ENCODE measurements at places on chromosomes 7 and 10.

DNA sequence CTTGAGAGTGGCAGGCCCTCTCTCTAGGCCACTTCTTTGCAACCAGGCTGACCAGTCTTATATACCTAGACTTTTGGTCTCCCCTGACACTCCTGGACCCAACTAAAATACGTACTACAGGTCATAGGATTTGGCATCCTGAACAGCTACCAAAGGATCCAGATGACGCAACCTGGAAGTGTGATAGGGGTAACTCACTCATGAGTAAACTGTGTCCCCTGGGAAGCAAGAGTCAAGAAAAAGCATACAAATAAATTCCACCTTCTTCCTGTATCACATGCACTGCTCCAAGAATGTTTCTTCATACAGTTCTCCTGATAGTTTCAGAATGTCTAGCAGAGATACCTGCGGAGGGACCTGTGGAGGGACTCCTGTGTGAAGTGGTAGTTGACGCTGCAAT is 172.3 kb downstream of the MDFIC start:
- DNase-seq = no peak

DNA sequence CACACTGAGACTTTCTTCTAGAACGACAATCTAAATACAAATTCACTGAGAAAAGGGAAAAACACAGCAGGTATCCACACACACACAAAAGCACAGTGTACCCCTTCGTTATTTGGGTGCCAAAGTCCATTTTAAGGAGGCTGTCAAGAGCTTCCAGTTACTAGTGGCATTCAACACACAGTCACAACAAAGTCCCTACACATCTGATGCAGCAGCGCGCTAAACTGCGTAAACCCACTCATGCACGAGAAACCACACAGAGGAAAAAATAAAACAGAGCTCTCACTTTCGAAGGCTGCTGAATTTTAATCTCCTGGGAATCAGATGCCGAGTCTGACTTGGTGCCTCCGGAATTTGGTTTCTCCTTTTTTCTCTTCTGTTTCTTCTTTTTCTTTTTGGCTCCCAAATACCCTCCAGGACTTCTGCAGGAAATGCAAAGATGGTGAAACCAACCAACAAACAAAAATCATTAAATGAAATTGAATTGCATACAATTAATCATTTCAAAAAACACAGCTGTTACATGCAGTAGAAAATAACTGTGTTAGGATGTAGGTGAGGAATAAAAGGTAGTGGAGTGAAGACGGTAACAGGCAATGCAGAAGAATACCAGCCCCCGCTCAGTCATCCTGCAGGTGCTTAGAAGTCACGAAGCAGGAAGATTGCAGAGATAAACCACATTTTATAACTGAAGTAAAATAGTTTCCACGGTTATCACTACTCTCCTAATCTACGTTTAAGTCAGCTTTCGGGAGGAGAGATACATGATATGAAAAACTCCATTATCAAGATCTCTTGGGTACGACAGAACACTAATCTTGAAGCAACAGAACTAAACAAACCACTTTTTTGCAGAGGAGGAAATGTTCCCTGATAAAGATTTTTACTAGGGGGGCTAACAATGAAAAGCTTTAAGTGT is 27.1 kb downstream of the NMT2 start:
- peak; percentile 2 for DNase-seq

DNA sequence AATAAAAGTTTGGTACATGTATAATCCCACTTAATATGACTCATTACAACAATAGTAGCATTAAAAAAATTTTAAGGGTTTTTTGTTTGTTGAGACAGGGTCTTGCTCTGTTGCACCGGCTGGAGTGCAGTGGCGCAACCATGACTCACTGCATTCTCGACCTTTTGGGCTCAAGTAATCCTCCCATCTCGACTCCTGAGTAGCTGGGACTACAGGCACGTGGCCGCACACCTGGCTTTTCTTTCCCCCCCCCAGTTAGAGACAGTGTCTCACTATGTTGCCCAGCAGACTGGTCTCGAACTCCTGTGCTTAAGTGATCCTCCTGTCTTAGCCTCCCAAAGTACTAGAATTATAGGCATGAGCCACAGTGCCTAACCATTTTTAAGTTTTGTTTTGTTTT is 40.7 kb downstream of the KMT2C start:
- no peak for DNase-seq

GRCh38 chr7:122736183-122736582 is 33.5 kb upstream of the RNF148 start:
- DNase-seq = no peak

GRCh38 chr7:55245271-55245723 is 119.8 kb upstream of the LANCL2 start:
- DNase-seq = no peak

DNA sequence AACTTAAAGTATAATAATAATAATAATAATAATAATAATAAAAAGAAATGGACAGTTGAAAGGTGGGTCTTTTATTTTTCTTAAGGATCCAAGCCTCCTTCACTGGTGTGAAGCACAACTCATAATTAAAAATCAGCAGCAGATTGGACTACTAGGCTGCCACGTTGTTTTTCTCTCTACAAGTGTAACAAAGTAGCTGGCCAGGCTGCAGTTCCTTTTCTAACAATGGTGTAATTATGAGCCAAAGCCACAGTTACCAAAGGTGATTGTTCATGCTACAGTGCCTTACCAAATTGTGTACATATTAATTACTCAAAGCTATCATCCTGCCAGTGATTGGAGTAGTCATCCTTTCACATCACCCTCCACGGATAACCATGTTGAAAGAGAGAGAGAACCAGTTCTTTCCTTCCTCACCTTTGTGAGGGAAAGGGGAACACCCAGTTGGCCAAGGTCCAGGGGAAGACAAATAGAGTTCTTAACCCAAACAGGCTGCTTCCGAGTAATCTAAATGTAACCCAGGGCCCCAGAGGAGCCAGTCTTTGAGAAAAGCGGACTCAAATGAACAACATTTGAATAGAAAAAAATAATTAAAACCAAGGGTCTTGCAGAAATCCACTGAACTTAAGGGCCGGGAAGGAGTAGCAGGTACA is 86.3 kb upstream of the NPS start:
- DNase-seq = no peak

GRCh38 chr7:129295015-129295423 is 70.2 kb downstream of the AHCYL2 start:
- no peak for DNase-seq

DNA sequence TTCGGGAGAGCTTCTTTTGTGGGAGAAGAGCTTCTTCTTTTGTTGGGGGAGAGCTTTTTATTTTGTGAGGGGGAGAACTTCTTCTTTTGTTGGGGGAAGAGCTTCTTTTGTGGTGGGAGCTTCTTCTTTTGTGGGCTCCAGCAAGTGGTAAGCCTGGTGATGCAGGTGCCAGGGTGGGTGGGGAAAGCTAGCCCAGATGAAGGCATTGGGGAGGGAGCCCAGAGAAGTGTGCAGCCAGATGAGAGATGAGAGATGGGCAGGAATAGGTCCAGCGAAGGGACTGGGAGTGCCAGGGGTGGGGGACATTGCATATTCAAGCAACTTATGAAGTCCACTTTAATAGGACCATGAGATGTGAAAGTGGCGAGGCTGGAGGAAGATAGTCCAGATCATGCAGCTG is 9.7 kb downstream of the ADRA2A start:
- DNase-seq = no peak

- no peak for DNase-seq
These were observed 67.9 kb upstream of the OGDHL start for GRCh38 chr10:49830016-49830415.

DNA sequence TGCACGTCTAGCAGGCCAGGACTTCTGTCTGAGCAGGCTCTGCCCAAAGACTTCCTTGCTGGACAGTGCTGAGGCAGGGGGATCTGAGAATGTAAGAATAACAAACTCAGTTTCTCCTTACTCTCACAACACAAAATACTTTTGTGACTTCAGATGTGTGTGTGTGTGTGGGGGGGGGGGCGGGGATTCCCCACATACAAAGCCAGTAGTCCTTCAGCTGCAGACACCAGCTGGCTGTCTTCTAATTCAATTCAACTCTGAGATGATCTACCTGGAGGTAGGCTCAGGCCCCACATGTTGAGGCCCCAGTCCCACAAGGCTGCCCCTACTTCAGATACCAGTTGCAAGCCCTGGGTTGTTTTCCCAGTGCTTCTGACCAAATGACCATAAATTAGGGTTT is 4.7 kb upstream of the CXCL12 start:
- DNase-seq = no peak

DNA sequence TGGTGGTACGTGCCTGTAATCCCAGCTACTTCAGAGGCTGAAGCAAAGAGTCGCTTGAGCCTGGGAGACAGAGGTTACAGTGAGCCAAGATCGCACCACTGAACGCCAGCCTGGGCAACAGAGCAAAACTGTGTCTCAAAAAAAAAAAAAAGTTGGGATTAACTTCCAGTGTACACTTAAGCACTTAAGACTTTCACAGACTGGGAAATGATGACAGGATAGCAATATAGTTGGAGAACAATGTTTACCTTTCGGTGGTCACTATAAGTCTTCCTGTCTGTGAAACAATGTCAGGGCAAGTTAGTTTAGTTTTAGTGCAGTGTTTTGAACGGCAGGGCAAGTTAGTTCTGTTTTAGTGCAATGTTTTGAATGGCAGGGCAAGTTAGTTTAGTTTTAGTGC is 130.2 kb downstream of the TPST1 start:
- no peak for DNase-seq

DNA sequence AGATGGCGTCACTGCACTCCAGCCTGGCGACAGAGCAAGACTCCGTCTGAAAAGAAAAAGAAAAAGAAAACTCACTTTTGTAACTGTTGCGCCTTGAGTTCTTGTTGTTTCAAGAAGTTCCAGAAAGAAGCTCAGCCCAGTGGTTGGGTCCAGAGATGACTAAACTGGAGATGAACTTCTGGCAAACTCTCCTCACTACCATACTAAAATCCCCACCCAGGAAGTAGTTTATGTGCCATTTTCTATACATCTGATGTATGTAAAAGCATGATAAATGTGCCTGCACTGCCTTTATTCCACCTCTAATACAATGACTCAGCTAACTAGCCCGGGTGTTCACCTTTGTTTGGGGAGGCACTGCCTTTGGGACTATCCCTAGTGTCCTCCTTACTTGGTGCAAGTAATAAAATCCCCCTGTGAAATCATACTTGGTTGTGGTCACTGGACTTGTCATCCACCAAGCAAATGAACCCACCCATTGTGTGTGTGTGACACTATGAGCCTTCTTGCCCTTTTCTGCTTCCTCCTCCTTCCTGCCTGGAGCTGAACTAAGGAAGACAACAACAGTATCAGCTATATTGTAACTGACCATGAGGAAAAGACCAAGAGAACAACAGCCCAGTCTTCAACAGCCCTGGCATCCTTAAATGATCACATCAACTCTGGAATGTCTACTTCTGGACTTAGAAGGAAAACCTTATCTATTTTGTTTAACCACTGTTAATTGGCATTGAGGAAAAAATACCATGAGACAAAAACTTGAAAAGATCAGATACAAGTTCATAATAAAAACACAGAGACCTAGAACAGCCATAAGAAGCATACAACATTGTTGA is 33.6 kb downstream of the JMJD1C start:
- no peak for DNase-seq

DNA sequence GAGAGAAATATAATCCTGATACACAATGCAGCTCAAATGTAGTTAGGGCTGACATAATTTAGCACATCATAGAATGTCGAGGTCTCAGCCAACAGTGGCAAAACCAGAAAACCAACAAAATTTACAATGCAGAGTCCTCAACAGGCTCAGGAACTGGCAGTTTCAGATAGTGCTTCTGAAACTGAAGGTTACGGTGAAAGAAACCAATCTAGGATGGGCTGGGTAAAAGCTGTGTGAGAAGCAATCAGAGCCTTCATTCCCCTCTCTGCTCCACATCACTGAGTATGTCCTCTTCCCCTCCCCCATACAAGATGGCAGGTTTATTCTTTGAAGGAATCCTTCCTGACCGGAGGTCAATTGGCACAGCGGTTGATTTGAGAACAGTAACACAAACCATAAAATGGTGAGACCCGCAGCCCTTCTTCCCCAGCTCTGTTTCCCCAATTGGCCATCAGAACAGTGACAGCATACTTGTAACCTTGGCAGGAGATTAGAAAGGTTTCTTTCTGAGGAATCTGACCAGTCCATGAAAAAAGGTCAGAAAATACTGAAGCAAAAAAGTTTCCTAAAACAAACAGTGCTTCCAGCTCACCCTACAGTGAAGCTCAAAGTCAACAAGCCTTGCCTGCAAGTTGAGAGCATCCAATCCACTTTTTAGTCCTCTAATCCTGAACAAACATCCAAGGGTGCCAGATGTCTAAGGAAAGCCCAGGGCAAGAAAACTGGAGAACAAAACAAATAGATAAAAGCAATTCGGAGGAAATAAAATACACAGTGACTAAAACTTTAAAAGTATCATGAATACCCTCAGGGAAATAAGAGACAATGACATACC is 53.9 kb upstream of the IL6 start:
- DNase-seq = no peak

DNA sequence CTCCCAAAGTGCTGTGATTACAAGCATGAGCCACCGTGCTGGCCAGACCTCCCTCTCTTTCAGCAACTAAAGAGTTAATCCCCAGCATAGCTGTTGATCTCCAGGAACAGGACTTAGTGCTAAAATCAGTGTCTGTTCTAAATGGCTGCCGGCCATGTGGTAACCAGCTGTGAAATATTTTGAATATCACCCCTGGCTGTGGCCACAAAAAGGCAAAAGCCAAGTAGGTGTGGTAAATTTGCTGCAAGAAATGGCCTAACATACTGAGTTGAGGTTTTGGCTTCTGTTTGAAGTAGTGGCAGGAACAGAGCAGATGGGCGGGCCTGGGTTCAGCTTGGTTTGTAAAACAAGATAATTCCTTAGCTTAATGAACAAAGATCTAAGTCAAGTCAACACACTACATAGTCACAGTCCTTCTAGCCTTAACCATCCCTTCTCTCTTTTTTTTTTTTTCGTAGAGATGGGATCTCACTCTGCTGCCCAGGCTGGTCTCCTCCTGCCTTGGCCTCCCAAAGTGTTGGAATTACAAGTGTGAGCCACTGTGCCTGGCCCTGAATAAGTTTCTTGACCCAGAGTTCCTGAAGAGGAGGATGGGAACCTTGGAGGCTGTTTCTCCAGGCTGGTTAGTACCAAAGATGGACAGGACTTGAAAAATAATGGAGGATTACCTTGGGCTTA is 22.7 kb upstream of the AGFG2 start:
- DNase-seq = no peak

DNA sequence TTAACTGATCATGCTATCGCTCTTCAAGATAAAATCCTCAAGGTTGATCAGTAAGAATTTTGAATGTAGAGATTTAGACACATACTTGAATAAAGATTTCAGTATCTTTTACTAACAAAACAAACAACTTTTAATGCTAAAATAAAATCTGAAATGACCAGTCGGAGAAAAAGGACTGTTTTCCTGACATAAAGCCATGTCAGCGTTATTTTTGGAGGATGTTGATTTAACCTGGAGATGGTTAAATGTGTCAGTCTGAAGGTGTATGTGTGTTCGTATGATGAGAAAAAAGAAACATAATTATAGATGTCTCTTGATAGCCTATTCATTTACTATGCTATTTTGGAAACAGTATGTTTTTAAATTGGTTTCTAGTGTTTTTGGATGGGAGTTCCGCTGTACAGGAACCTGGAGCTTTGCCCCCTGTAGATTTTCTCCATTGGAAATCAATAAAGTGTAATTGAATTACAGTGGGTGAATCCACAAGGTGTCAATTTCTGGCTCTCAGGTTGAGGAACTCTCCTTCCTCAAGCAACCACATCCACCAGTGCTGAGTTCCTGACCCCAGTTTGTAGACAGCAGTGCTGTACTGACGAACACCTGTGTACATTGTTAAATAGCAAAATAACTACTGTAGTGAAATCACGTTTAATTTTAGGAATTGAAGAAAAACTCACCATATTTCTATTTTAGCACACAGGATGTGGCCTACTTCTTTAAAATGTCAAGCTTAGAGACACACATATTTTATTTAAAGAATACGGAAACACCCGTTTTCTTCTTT is 670.1 kb downstream of the MAGI2 start:
- DNase-seq = no peak

GRCh38 chr7:20542594-20542993 is 72.9 kb upstream of the ABCB5 start:
- DNase-seq = no peak
